ENCODE measurements at places on chromosomes 4 and X.

DNA sequence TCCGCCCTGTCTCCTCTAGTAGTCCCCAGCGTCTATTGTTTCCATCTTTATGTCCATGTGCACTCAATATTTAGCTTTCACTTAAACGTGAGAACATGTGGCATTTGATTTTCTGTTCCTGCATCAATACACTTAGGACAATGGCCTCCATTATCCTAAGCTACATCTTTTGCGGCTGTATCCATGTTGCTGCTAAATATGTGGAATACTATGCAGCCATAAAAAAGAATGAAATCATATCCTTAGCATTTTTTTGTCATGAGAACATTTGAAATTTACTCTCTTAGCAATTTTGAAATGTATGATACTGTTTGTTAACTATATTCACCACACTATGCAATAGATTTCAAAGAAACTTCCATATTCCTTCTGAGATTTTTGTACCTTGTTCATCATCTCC is 19.8 kb upstream of the CD38 start:
- no peak overlapping the region for H3K27ac ChIP-seq
- H3K4me1 ChIP-seq = peaks cover 44% of the 10 kb centered on the region
- H3K4me3 ChIP-seq = no peak overlapping the region
- H3K36me3 ChIP-seq = no peaks in the 10 kb centered on the region
- no peaks in the 10 kb centered on the region for H3K27me3 ChIP-seq

- H3K36me3 ChIP-seq = no peaks in the 10 kb centered on the region
- peaks cover 8% of the 10 kb centered on the region for H3K4me1 ChIP-seq
- no peak overlapping the region for H3K4me3 ChIP-seq
- H3K27me3 ChIP-seq = no peaks in the 10 kb centered on the region
- DNase-seq = no peak
These were observed 42.4 kb downstream of the USP9X start for GRCh38 chrX:41127477-41128192.

DNA sequence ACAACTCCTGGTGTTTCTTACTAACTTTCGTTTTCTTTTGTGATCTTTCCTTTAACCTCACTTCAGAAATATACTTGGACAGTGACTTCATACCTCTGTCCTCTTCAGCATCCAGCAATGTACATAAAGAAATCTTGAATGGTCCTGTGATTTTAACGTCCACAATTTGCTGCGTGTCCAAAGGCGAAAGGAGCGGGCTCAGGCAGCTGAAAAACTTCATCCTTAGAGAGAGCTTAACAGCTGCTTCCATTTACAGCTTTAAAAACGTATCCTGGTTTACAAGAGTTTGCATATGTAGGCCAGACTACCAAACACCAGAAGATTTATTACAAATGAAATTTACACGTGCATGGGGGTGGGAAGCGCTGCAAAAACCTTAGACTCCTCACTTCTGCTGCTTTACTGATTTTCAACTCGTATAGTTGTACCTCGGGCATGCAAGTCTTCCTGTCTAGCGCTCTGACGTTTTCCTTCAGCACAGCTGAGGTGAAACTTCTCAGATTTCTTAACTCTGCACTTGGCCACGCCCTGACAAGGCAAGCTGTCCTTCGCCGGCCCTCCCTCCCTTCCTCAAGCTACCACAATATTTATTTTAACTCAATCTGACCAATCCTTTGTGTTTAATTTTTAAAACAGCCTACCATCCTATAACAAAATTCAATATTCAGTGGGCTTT is 406.4 kb downstream of the FAM47A start:
- no peaks in the 10 kb centered on the region for H3K4me1 ChIP-seq
- no peaks in the 10 kb centered on the region for H3K36me3 ChIP-seq
- no peak overlapping the region for H3K4me3 ChIP-seq
- no peaks in the 10 kb centered on the region for H3K27me3 ChIP-seq
- H3K27ac ChIP-seq = no peak overlapping the region

- no peaks in the 10 kb centered on the region for H3K4me1 ChIP-seq
- no peak for DNase-seq
- no peaks in the 10 kb centered on the region for H3K27me3 ChIP-seq
- no peak overlapping the region for H3K4me3 ChIP-seq
These were observed 243.7 kb downstream of the TENM3 start for GRCh38 chr4:182486881-182487280.

GRCh38 chr4:30950737-30951136 is 230.6 kb downstream of the PCDH7 start:
- H3K27ac ChIP-seq = no peak overlapping the region
- no peak for DNase-seq
- H3K4me1 ChIP-seq = no peaks in the 10 kb centered on the region
- no peaks in the 10 kb centered on the region for H3K27me3 ChIP-seq
- no peak overlapping the region for H3K4me3 ChIP-seq
- H3K36me3 ChIP-seq = no peaks in the 10 kb centered on the region

- H3K27me3 ChIP-seq = no peaks in the 10 kb centered on the region
- H3K4me3 ChIP-seq = no peak overlapping the region
- no peaks in the 10 kb centered on the region for H3K36me3 ChIP-seq
- no peak for DNase-seq
- no peaks in the 10 kb centered on the region for H3K4me1 ChIP-seq
- no peak overlapping the region for H3K27ac ChIP-seq
These were observed 25.5 kb upstream of the FHL1 start for GRCh38 chrX:136121788-136122187.

DNA sequence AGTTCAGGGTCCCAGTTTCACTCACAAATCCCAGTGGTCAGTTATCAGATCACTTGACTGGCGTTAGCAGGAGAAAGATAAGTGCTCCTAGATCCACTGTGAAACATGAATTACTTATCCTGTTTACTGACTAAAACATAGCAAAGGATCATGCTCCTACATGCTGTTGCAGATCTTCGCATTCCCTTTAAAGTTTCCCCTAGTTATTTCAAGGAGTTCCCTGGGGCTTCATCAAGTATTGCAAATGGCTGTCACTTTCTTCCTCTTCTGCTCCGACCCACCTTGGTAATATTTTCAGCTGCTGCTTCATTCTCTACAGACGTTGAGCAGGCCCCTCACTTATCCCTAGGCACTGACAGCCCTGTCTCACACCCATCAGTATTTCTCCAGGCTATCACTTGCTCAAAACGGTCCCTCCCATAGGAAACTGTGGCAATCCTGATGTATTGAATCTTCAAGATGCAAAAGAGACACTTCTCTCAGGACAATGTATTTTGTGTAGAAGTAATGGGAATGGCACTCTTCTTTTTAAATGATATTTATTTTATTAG is 466.0 kb downstream of the INPP4B start:
- DNase-seq = no peak
- H3K27ac ChIP-seq = no peak overlapping the region
- no peaks in the 10 kb centered on the region for H3K27me3 ChIP-seq

- no peaks in the 10 kb centered on the region for H3K4me1 ChIP-seq
- DNase-seq = no peak
- no peak overlapping the region for H3K27ac ChIP-seq
- H3K27me3 ChIP-seq = no peaks in the 10 kb centered on the region
- no peaks in the 10 kb centered on the region for H3K36me3 ChIP-seq
- H3K4me3 ChIP-seq = no peak overlapping the region
These were observed 272.1 kb upstream of the AGTR2 start for GRCh38 chrX:115898382-115899001.

- H3K27me3 ChIP-seq = no peaks in the 10 kb centered on the region
- H3K36me3 ChIP-seq = no peaks in the 10 kb centered on the region
- H3K4me1 ChIP-seq = no peaks in the 10 kb centered on the region
- H3K4me3 ChIP-seq = no peak overlapping the region
- DNase-seq = no peak
- H3K27ac ChIP-seq = no peak overlapping the region
These were observed 1366.3 kb downstream of the STIM2 start for GRCh38 chr4:28226962-28227361.

- no peaks in the 10 kb centered on the region for H3K36me3 ChIP-seq
- DNase-seq = no peak
- H3K27me3 ChIP-seq = no peaks in the 10 kb centered on the region
- no peak overlapping the region for H3K4me3 ChIP-seq
- no peak overlapping the region for H3K27ac ChIP-seq
- H3K4me1 ChIP-seq = no peaks in the 10 kb centered on the region
These were observed 12.9 kb downstream of the DCAF8L1 start for GRCh38 chrX:27968352-27968751.

GRCh38 chrX:41352329-41352838 is 18.4 kb downstream of the DDX3X start:
- H3K27me3 ChIP-seq = no peaks in the 10 kb centered on the region
- no peak overlapping the region for H3K4me3 ChIP-seq
- H3K4me1 ChIP-seq = no peaks in the 10 kb centered on the region
- H3K36me3 ChIP-seq = peaks cover 11% of the 10 kb centered on the region

DNA sequence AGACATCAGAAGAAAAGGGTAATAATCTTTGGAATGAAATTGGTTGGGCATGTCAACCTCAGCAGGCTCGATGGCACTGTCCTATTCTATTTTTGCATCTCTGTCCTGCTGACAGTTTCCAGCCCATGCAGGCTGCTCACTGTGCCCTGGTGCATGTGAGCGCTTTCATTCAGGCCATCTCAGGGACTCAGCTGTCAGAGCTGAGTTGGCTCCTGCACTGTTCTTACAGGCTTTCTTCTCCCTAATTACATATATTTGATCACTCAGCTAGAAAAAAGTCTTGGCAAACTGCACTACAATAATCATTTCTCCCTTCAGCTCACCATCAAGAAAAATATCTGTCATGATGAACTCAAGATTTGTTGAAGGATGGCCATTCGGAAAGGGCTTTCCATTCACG is 84.7 kb downstream of the RASL11B start:
- no peaks in the 10 kb centered on the region for H3K36me3 ChIP-seq
- DNase-seq = no peak
- no peaks in the 10 kb centered on the region for H3K27me3 ChIP-seq

GRCh38 chrX:100645106-100645505 is 1.1 kb downstream of the SRPX2 start:
- H3K4me3 ChIP-seq = no peak overlapping the region
- no peak overlapping the region for H3K27ac ChIP-seq
- no peaks in the 10 kb centered on the region for H3K27me3 ChIP-seq

- H3K36me3 ChIP-seq = peaks cover 8% of the 10 kb centered on the region
- H3K4me3 ChIP-seq = peak overlapping the region; percentile 67
- DNase-seq = no peak
- no peaks in the 10 kb centered on the region for H3K27me3 ChIP-seq
- peaks cover 62% of the 10 kb centered on the region for H3K4me1 ChIP-seq
These were observed 587 bp downstream of the TACC3 start for GRCh38 chr4:1721666-1722550.

- no peaks in the 10 kb centered on the region for H3K36me3 ChIP-seq
- H3K27me3 ChIP-seq = no peaks in the 10 kb centered on the region
- no peaks in the 10 kb centered on the region for H3K4me1 ChIP-seq
- no peak overlapping the region for H3K27ac ChIP-seq
These were observed 268.4 kb downstream of the HS3ST1 start for GRCh38 chr4:11160288-11160687.

- H3K27ac ChIP-seq = peak overlapping the region; percentile 24
These were observed 897.2 kb upstream of the INTU start for GRCh38 chr4:126735294-126736132.

- no peaks in the 10 kb centered on the region for H3K27me3 ChIP-seq
- no peaks in the 10 kb centered on the region for H3K4me1 ChIP-seq
- no peak overlapping the region for H3K27ac ChIP-seq
- H3K36me3 ChIP-seq = no peaks in the 10 kb centered on the region
These were observed 82.0 kb upstream of the PITX2 start for GRCh38 chr4:110704748-110705439.

DNA sequence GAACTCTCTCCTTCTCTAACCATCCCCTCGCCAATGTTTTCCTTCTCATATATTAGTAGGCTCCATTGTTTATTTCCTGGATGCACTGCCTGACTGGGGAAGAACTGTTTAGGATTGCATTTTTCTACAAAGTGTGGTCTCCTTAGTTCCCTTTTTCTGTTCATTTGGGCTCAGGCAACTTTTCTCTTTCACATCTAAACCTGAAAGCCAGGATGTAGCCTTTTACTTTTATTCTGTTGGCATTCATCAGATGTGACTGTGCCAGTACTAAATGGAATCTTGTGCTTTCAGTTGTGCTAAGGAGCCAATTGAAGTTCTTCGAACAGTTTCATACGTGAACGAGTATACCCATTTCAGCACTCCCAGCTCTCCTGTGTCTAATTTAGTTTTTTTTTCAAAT is 59.8 kb downstream of the DDIT4L start:
- no peaks in the 10 kb centered on the region for H3K4me1 ChIP-seq
- no peaks in the 10 kb centered on the region for H3K27me3 ChIP-seq
- no peak for DNase-seq
- H3K4me3 ChIP-seq = no peak overlapping the region

DNA sequence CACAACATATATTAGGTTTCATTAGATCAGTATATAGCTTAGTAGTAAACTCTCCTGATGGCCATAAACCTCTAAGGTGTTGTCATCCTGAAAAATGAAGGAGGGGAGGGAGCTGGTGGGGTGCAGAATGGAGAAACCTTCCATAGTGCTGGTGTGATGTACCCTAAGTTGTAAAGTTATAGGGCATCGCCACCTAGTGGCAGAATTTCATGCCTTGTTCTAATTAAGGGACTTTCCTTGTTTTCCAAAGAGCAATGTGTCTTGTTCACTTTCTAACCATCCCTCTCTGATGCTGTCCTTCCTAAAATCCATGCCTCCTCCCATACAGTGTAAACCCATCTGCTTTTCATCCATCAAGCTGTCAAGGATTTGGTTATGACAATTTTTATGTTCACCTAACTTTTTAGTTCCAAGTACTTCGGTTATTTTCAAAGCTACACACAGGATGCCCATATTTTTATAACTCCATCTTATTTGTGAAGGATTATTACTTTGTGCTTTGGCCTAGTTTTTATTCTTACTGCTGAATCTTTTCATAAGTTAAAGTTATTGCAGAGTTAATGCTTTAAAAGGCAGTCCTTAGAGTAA is 4.5 kb downstream of the NBDY start:
- DNase-seq = peak; percentile 67
- H3K36me3 ChIP-seq = no peaks in the 10 kb centered on the region
- H3K27ac ChIP-seq = no peak overlapping the region
- no peak overlapping the region for H3K4me3 ChIP-seq
- H3K27me3 ChIP-seq = no peaks in the 10 kb centered on the region
- H3K4me1 ChIP-seq = peaks cover 8% of the 10 kb centered on the region

DNA sequence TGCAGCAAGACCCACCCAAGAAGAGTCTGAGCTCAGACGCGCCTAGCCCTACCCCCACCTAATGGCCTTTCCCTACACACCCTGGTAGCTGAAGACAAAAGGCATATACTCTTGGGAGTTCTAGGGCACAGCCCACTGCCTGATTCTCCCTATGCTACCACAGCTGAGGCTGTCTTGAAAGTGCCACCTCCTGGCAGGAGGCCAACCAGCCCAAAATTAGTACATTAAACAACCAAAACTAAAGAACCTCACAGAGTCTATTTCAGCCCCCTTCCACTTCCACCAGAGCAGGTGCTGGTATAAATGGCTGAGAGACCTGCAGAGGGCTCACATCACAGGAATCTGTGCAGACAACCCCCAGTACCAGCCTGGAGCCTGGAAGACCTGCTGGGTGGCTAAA is 119.1 kb downstream of the HMGN5 start:
- H3K27ac ChIP-seq = no peak overlapping the region
- H3K4me3 ChIP-seq = no peak overlapping the region
- H3K27me3 ChIP-seq = no peaks in the 10 kb centered on the region
- H3K36me3 ChIP-seq = no peaks in the 10 kb centered on the region
- no peak for DNase-seq
- H3K4me1 ChIP-seq = no peaks in the 10 kb centered on the region
